ENCODE measurements at places on chromosomes 1 and 21.

GRCh38 chr1:205247130-205247921 lies 19.6 kb downstream of the TMCC2 start:
- peak; percentile 38 for DNase-seq

DNA sequence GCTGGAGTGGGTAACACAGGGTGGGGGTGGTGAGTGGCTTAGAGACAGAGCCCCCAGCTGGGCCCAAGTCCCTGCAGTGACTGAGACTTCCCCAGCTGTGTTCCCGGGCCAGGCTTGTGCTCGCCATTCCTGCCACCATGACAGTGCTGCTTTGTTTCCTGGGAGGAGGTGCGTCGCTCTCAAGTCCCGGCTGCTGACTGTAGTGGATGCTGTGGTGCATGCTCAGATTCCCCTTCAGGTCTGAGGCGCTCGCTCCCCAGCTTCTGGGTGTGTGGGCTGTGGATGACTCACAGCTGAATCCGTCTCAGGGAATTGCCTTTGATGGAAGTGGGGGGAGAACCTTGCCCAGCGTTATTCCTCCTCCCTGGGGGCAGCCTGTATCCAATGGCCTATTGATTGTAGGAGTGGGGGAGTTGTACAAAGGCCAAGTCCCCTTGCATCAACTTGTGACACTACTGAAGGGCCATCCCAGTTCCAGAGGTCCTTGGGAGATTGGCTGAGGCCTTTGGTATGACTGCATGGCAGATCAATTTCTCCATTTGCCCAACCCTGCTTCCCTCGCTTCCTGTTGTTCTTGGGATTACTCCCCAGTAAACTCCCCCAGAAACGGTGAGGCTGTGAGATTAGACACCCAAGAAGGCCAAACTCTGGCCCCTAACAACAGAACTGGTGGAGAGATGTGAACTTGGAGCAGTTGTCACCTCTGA lies 17.8 kb upstream of the POU3F1 start:
- no peak for DNase-seq

DNA sequence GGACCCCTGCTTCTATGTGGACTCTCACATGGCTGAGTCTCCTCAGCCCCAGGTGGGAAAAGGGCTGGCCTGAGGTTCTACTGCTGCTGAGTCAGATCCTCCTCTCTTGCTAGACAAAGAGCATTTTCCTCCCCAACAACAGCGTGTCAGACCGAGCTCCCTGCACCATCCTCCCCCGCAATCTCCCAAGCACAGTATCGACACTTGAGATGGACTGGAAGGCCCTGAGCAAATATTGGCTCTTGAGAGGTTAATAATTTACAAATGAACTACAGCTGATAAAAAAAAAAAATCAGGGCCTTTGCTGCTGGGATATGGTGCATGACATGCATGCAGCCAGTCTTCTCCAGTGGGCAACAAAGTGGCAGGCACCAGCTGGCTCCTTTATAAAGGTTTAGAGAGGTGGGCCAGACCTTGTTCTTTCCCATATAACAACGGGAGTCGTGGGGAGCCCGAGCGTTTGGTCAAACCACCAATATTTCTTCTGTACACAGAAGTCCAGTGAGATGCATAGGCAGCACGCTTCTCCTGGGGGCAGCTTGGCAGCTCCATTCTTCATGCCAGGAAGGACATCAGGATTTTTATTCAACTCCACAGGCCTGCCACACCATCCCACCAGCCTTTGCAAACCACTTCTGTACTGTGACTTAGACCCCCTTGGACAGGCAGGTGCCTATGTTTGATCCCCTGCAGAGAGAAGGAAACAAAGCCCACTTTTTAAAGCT lies 55.4 kb upstream of the CAMK1G start:
- no peak for DNase-seq

- no peak for DNase-seq
Observed at GRCh38 chr1:228076796-228077430, 5.6 kb upstream of the ARF1 start.

DNA sequence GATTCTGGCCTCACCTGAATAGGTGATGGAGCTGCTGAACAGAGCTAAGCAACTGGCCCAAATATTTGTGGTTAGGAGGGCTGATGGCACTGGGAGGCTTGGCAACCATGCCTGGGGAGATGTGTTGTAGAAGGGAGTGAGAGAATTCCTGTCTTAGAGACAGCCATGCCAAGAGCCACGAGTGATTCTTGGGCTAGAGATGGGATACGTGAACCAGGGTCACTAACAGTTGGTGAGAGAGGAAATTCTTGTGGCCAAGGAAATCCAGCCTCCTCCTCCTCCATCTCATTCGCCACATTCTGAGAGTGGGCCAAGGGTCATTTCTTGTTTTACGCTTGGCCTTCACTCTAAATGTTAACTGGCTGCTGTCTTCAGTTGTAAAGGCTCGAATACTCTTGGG lies 46.3 kb downstream of the NGF start:
- DNase-seq, result no peak

GRCh38 chr1:110134050-110134595 lies 16.2 kb upstream of the SLC6A17 start:
- DNase-seq, result peak; percentile 40

DNA sequence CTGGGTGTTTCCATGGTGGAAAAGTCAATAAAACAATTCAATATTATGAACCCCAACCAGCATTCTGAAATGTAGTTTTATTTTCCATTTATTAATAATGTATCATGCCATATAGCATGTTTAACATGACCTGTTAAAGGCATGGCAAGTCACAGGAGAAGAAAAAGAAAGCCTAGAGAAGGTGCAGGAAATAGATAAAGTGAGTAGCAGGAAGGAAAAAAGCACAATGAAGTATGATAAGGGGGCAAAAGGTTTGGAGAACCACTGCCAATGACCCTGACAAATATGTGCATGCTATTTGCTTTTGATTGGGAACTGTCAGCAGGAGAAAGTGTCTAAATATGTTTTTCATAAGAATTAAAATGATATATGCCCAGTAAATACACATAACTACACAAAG lies 85.6 kb downstream of the HMCN1 start:
- DNase-seq, result no peak

GRCh38 chr1:225768662-225769426 lies 8.8 kb upstream of the SRP9 start:
- no peak for DNase-seq

- no peak for DNase-seq
Observed at GRCh38 chr1:119139857-119140176, 636 bp downstream of the WARS2 start.

GRCh38 chr1:15038232-15039016 lies 115.1 kb upstream of the TMEM51 start:
- no peak for DNase-seq

- DNase-seq, result peak; percentile 38
Observed at GRCh38 chr21:36630485-36631206, 68.3 kb upstream of the SIM2 start.

- DNase-seq, result no peak
Observed at GRCh38 chr1:9872430-9873165, 37.5 kb downstream of the CTNNBIP1 start.

- no peak for DNase-seq
Observed at GRCh38 chr1:225476100-225476511, 48.3 kb upstream of the LBR start.

DNA sequence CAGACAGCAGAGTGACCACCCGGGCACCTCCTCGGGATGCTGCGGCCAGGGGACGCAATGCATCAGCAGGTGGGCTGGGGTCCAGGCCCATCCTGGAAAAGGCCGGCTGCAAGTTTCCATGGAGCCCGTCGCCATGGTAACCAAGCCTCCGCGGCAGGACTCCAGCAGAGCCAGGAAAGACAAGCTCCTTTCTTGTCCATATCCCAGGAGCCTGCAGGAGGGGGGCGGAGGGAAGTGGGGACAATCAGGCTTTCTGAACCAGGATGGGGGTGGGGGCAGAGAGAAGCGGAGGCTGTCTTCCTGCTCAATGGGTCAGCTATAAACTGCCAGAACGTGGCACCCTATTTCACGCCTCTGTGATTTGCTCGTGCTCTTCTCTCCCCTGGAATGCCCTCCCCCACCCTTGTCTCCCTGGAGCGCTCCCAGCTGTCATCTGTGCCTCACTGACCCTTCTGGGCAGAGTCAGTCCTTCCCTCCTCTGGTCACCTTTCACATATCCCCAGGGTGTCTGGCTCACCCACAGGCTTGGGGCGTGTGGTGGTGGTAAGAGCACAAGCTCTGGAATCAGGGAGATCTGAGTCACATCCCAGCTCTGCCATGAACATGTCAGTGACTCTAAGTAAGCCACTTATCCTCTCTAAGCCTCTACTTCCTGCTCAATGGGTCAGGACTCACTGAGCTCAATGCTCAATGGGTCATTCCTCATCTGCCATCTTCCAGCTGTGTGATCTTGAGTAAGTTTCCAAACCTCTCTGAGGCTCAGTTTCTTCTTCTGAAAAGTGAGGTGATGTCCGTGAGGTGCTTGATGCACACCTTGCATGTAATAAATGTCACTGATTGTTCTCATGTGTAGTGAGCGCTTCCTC lies 58.9 kb upstream of the LAPTM5 start:
- DNase-seq, result no peak

GRCh38 chr1:214451596-214451995 lies 99.8 kb downstream of the PTPN14 start:
- no peak for DNase-seq
